Urothelium cell line (cell line): ENCODE measurements at places on chromosomes 4 and X.

DNA sequence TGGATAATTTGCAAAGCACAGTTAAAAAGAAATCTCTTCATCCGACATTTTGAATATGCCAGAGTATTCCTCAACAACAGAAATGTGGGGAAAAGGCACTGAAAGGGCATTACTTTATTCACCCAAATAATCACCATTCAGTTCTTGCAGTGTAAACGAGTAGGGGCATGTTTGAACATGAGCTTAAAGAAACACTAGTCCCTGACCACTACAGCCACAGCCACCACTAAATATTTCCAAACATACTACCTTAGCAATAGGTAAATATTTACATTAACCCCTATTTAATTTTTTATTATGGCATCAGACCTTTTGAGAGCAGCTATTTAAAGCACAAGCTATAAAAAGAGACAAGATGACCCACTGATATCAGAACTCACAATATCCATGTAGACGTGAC, 27.6 kb downstream of the MCF2 start:
- DNase-seq = no peak

DNA sequence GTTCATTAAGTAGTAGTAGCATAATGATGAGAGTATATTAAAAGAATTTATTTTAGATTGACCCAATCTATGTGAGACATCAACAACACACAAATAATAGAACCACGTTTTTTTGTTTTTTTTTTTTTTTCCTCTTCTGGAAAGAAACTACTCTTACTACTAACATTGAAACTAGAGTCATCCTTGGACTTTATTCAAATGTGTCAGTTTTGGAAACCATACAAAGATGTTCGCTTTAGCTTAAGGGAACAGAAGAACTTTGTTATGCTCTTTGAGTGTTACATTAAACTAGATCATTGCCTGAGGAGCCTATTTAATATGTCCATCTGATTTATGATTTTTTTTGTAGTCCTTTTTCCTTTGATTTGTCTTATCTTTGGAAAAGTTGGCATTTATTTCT, 166.7 kb downstream of the RPA4 start:
- DNase-seq = no peak

GRCh38 chr4:17535242-17535641, 20.3 kb downstream of the CLRN2 start:
- DNase-seq = no peak

GRCh38 chr4:8185930-8186329, 13.2 kb upstream of the SH3TC1 start:
- no peak for DNase-seq

GRCh38 chr4:140837736-140838135, 81.6 kb upstream of the TBC1D9 start:
- no peak for DNase-seq
